Germinal center (tissue), 1 donor: ENCODE measurements at places on chromosomes 3 and 15.

- no peak for DNase-seq
These were observed 51.5 kb downstream of the PLCL2 start for GRCh38 chr3:16936233-16936632.

- no peak for DNase-seq
These were observed 205.2 kb downstream of the RBMS3 start for GRCh38 chr3:29486096-29486495.

DNA sequence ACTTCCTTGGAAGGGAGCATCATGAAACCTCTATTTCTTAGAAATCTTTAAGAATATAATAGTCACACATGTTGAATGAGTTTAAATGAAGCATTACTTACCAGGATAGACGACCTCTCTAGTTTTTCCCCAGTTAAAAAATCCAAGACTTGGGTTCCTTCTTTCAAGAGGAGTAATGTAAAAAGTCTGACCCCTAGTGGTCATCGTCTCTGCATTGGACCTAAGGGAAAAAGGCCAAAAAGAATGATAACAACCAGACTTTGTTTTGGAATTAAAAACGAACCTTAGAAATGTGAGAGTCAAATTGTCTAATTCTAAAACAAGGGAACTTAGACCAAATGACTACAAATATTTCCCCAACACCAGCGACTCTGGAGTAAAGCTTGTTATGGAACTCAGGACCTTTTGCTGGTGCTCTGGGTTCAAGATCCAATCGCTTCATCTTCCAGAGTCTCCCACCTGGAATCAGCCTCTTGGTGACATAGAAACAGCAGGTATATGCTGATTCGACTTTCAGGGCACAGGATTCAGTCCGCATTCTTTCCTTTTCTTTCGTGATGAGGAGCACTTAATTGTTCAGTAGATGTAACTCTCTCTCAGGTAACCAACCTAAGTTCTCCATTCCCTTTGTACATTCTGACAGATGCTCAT lies 214.8 kb upstream of the TPRG1 start:
- no peak for DNase-seq

DNA sequence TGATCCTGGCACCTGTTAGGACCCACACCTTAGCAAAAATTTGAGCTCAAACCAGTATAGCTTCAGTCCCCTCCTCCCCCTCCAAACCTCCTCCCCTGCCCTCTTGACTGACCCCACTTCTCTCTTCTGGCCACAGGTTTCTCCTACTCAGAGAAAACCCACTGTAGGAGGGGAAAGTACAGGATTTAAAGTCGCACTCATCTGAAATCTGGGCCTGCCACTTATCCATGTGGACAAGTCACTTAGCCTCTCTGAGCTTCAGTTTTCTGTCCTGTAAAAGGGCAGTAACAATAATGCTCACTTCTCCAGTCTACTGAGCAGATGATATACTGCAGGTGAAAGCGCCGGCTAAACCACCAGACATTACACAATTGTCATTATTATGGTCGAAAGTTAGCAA lies 142.7 kb downstream of the MEGF11 start:
- no peak for DNase-seq

DNA sequence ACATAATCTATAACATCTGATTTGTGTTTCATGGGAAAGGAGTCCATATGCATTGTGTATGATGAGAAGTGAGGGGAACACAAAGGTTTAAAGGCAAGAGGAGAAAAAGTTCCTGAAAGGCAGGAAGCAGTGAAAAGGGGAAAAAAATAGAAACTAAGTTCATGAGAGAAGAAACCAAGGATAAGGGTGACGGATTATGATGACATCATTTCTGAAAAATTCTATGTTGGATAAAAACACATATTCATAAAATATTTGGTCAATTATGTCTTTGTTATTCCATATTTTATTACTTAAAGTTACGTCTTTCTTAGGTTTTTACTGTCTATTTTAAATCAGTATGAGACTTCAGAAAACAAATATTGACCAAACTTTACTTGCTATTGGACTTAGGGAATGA lies 48.6 kb upstream of the CP start:
- no peak for DNase-seq

DNA sequence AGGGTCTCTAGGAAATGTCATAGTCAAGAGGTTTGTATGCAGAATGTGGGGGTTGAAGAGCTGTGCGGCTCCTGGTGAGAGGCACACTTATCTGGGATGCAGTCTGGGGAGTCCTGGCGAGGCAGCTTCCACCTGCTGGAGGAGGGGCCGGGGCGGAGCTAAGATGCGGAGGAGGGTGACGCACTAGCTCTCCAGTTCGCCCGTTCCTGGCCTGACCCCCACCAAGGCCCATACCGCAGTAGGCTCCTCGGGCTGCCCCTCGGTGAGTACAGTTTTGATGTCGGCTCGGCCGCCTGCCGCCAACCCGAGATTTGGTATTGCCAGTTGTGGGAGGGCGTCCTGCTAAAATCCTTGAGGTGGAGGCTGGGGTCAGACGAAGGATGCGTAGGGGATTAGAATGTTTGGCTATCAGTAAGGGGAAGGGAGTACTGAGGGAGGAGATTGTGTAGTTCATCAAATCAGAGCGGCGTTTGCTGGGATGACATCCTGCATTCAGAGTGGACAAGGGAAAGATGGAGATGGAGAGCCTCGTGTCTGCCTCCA lies at the start of gene SCG5:
SCG5 (plus strand) TSS at position 194 of the 543 bp plus-strand sequence. CDS start 1,883 bp downstream, outside the sequence.
- DNase-seq: no peak

- no peak for DNase-seq
These were observed 11.7 kb upstream of the BTBD1 start for GRCh38 chr15:83078712-83079111.

- DNase-seq: no peak
These were observed 42.0 kb downstream of the STARD5 start for GRCh38 chr15:81281766-81282605.

GRCh38 chr3:172560026-172560425 lies 36.8 kb upstream of the TNFSF10 start:
- DNase-seq: no peak

- no peak for DNase-seq
These were observed at the start of gene ZDHHC19 for GRCh38 chr3:196210673-196211556. Gene ZDHHC19 (minus strand): TSS chr3:196211400. CDS start chr3:196211315, 85 bp downstream.

GRCh38 chr3:141646760-141647561 lies 91.1 kb upstream of the RNF7 start:
- no peak for DNase-seq

DNA sequence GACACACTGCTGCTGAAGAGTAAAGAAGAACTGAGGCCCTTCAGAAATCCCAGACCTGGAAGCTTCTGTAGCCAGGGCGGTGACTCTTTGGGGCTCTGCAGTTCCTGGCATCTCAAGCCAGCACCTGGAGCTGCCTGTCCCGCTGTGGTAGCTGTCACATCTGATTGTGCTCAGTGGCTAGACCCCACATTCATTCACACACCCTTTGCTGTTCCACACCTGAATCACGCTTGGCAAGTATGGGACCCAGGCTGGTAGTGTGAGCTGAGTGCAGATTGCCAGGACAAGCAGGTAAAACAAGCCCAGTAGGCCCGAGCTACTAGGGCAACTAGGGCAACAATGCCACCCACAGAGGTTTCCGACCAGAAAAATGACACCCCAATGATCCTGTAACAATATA lies 218.2 kb downstream of the VGLL3 start:
- DNase-seq: no peak

DNA sequence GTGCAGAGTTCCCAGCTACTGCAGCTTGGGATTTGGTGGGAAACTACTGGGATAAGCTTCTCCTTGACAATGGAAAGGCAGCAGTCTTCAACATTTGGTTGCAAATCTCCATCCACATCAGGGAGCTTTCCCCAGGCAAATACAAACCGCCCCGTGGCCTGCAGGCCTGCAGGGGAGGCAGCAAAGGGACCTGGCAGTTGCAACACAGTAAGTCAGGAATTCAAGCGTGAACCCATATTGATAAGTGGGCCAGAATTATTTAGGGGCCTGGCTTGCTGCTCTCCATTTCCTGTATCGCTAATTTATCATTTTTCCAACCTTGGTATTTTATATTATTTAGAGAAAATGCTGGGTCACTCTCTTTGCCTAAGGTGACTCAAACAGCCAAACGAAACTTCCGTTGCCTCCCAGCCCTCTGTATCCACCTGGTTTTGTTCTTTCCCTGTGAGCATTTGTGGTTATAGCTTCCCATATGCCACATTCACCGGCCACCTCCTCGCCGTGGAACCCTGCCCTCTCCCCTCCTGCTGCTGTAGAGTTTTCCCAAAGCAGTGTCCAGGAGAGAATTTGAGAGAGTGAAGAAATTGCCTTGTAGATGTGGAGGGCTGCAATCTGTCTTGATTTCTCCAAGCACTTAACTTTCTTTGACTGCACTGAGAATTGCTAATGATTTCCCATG lies 34.8 kb downstream of the B3GALNT1 start:
- DNase-seq: no peak

DNA sequence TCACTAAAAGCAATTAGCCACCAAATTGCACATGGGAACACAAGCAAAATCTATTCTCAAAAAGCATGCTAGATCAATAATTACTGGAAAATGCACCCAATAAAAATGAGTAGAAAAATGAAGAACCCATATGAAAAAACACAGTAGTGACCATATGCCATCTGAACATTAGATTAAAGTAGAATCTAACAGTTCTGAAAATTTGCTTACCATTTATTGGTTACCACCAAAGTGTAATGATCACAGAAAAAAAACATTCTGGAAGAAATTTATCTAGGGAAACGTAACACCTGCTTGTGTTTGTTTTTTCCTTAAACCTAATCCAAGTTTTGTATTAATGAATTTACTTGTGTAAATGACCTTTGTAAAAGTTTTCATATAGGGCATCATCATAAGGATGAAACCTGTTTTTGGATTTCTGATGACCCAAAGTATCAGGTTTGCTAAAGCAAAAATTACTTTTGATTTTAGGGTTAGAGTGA lies 37.6 kb upstream of the AADAC start:
- DNase-seq: no peak

DNA sequence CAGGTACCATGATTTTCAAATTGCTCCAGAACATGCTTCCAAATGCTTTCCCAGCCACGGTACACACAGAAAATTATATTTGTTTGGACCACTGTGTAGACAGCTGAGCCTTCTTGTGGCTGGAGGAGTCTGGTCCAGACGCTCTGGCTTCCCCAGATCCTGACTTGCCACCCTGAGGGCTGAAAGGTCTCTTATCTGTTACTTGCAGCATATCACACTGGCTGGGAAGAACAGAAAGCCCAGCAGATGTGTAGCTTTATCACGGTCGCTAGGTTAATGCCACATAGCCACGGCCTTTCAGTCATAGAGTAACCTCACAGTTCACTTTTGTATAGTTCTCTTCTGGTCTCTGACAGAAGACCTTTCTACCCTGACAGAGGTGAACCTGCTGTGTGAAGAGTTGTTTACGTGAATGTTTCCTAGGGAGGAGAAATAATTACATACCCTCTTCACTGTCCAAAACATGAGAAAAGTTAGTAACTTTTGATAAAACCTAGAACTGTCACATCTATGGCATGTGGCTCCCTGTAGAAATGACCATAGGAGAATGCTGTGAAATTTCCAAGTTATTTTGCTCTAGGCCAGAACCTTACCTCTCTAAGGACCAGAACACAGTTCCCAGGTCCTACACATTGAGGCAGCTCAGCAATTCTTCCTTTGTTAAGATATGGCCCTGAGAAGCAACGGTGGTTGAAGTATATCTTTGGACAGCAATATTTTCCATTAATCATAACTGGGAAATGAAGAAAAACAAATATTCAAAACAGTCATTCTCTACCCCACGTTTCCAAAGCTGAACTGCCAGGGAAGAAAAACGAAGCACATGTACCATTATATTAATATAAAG lies 15.8 kb upstream of the STIMATE start:
- DNase-seq: no peak

DNA sequence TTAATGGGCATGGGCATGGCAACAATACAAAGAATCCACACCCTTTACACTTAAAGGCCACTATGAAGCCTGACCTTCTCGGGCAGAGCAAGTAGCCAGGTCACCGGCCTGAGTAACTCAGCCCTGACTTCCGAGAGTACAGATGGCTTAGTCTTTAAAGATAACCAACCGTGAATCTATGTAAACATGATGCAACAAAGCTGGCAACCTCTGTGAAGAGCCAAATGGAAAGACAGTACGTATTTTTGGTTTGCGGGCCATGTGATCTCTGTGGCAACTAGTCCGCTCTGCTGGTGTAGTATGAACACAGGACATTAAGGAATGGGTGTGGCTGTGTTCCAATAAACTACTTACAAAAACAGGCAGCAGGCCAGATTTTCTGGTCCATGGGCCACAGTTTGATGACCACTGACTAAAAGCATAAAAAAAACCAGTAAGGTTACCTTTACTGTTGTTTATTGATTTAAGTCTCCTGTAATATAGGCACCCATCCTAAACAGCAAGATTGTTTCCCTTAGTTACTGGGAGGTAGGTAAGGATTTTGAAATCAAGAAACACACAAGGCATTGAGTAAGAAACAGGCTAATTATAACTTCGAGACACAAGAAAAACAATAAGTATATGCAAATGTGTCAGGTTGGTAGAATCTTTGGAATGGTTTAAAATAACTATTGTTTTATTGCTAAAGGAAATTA lies 14.5 kb downstream of the RIOX2 start:
- DNase-seq: no peak

- peak; percentile 56 for DNase-seq
These were observed 1.3 kb downstream of the DGKG start for GRCh38 chr3:186360779-186361178.

DNA sequence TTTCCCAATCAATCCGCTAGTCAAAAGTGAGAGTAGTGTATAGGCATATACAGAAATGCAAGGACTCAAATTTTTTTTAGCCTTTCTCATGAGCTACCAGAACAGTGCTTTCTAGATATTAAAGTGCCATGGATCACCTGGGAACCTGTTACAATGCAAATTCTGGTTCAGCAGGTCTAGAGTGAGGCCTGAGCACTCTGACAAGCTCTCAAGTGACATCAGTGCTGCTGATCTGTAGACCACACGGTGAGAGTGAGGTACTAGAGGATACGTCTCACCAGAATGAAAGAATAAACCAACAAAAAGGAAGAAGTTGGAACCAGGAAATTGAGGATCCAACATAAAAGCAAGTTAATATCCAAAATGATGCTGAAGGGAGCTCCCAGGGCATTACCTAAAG lies 16.0 kb upstream of the PLA2G4D start:
- DNase-seq: no peak

GRCh38 chr3:144128108-144128892 lies 156.7 kb downstream of the DIPK2A start:
- no peak for DNase-seq

DNA sequence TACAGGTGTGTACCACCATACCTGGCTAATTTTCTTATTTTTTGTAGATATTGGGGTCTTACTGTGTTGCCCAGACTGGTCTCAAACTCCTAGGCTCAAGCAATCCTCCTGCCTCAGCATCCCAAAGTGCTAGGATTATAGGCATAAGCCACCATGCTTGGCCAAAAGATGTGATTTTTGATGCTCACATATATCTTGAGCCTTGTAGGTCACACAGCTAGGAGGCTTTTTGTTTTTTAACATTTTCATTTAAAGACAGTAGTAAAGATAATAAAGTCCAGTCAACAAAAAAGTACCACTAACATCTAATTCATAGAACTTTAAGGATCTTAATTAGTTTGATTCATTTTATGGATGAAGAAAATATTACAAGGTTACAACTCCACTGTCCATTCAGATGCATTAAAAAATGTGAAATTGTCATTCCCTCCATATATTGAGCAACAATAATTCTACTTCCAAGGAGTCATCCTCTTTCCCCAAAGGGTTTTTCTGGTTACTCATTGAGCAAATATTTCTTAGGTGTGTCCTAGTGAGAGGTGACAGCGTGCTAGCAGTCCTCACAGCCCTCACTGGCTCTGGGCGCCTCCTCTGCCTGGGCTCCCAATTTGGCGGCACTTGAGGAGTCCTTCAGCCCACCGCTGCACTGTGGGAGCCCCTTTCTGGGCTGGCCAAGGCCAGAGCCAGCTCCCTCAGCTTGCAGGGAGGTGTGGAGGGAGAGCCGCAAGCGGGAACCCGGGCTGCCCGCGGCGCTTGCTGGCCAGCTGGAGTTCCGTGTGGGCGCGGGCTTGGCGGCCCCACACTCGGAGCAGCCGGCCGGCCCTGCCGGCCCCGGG lies 8.3 kb upstream of the TASOR start:
- DNase-seq: no peak
